ENCODE measurements at places on chromosomes 4 and X.
A peak's percentile ranks its signal among the peaks of the same experiment; 100 is the strongest.

GRCh38 chr4:1475277-1476139 is 69.3 kb upstream of the NKX1-1 start:
- H3K4me3 ChIP-seq = no peak overlapping the region
- no peak for DNase-seq
- H3K36me3 ChIP-seq = no peaks in the 10 kb centered on the region
- peaks cover 4% of the 10 kb centered on the region for H3K27me3 ChIP-seq
- no peaks in the 10 kb centered on the region for H3K4me1 ChIP-seq

- no peak overlapping the region for H3K4me3 ChIP-seq
- no peak overlapping the region for H3K27ac ChIP-seq
- H3K4me1 ChIP-seq = no peaks in the 10 kb centered on the region
- H3K36me3 ChIP-seq = no peaks in the 10 kb centered on the region
- peak; percentile 16 for DNase-seq
- H3K27me3 ChIP-seq = no peaks in the 10 kb centered on the region
These were observed 10.9 kb upstream of the DCTD start for GRCh38 chr4:182928061-182928460.

DNA sequence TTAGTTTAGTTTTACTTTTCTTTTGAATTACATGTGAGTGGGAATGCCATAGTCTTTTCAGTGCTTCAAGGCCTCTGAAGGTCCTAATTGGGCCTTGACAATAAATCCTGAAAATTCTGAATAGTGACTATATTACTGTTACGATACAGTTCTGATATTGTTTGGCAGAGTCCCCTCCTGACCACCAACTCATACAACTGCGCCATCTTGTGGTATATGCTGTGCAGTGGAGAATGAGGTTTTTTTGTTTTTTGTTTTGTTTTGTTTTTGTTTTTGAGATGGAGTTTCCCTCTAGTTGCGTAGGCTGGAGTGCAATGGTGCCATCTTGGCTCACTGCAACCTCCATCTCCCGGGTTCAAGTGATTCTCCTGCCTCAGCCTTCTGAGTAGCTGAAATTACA is 56.6 kb upstream of the CHRDL1 start:
- H3K27me3 ChIP-seq = no peaks in the 10 kb centered on the region
- H3K4me3 ChIP-seq = no peak overlapping the region
- no peak overlapping the region for H3K27ac ChIP-seq
- no peaks in the 10 kb centered on the region for H3K36me3 ChIP-seq
- peak; percentile 9 for DNase-seq

- no peak overlapping the region for H3K4me3 ChIP-seq
- no peaks in the 10 kb centered on the region for H3K27me3 ChIP-seq
- no peaks in the 10 kb centered on the region for H3K4me1 ChIP-seq
- no peaks in the 10 kb centered on the region for H3K36me3 ChIP-seq
- no peak overlapping the region for H3K27ac ChIP-seq
These were observed 1.8 kb downstream of the FRMPD4 start for GRCh38 chrX:12139934-12140611.

- no peak for DNase-seq
- H3K4me3 ChIP-seq = no peak overlapping the region
- no peaks in the 10 kb centered on the region for H3K36me3 ChIP-seq
- H3K4me1 ChIP-seq = no peaks in the 10 kb centered on the region
- H3K27me3 ChIP-seq = no peaks in the 10 kb centered on the region
These were observed 34.3 kb downstream of the RAPGEF2 start for GRCh38 chr4:159137176-159137575.

- H3K4me3 ChIP-seq = no peak overlapping the region
- H3K4me1 ChIP-seq = no peaks in the 10 kb centered on the region
- DNase-seq = no peak
- H3K27ac ChIP-seq = no peak overlapping the region
These were observed 126.2 kb downstream of the SORBS2 start for GRCh38 chr4:185685804-185686203.

DNA sequence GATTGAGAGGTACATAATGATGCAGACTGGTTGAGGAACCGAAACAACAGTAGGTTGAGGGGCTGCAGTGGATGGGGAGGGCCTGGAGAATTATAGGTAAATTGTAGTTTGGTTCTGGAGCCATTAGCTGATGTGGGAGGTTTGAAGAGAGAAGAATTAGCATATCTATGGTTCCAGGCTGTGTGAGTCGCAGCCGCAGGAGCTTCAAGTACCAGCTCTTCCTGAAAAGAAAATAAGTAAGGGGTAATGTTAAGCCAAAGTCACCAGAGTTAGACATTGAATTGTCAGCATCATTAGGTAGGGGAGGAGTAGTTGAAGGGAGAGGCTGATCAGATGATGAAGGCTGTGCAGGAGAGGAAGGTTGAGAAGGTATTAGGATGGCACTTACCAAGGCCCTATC is 29.5 kb downstream of the PF4 start:
- no peaks in the 10 kb centered on the region for H3K4me1 ChIP-seq
- H3K36me3 ChIP-seq = no peaks in the 10 kb centered on the region
- no peak overlapping the region for H3K27ac ChIP-seq
- no peaks in the 10 kb centered on the region for H3K27me3 ChIP-seq

DNA sequence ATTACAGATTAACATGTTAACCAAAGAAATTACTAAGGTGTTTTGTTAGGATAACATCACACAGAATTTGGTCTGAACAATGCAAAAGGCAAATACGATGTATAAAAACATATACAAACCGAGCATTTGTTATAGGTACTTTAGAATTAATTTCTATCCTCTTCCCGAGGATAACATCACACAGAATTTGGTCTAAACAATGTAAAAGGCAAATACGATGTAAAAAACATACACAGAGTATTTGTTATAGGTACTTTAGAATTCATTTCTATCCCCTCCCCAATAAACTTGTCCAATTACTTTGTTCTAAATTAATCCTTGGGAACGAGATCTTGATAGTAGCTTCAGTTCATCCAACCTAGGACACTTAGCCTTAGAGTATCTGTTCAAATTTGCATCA is 7.6 kb downstream of the HNRNPDL start:
- H3K36me3 ChIP-seq = peaks cover 50% of the 10 kb centered on the region
- H3K4me3 ChIP-seq = no peak overlapping the region
- no peaks in the 10 kb centered on the region for H3K27me3 ChIP-seq
- H3K4me1 ChIP-seq = peaks cover 4% of the 10 kb centered on the region
- no peak overlapping the region for H3K27ac ChIP-seq

GRCh38 chrX:68945603-68946228 is 116.9 kb downstream of the EFNB1 start:
- H3K27me3 ChIP-seq = no peaks in the 10 kb centered on the region
- DNase-seq = no peak
- no peaks in the 10 kb centered on the region for H3K4me1 ChIP-seq
- no peaks in the 10 kb centered on the region for H3K36me3 ChIP-seq

DNA sequence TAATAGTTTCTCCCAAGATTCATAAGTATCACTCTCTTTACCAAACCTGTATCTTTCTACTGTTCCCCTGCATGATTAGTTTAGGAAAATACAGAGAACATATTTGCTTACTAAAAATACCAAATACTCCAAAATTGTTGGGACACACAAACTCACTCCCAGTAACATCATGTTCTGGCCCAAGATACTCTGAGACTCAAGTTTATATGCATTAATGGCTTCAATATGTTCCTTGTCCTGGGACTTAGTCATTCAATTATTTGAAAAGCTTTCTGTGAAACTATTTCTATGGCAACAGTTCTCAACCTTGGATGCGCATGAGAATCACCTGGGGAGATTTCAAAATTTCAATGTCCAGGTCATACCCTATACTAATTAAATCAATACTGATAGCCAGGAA is 138.9 kb upstream of the PTCHD1 start:
- H3K27me3 ChIP-seq = no peaks in the 10 kb centered on the region
- DNase-seq = no peak
- no peaks in the 10 kb centered on the region for H3K4me1 ChIP-seq
- H3K36me3 ChIP-seq = no peaks in the 10 kb centered on the region
- no peak overlapping the region for H3K4me3 ChIP-seq

DNA sequence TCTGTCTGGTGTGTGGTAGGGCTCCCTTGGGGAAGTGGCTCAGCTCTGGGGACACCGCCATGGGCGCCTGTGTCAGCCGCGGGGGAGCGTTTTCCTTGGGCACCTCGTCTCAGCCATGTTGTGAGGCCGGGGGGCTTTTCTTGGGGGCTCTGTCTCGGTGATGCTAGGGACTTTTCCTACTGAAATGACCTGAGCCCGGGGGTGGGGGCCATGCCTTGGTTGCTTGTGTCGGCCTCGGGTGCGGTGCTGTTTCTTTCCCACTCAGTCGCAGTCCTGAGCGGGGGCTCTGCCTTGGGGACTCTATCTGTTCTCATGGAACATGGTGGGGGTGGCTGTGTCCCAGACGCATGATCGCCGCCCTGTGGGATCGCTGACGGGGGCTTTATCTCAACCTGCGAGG is 356 bp downstream of the CT45A1 start:
- no peak overlapping the region for H3K27ac ChIP-seq
- no peaks in the 10 kb centered on the region for H3K4me1 ChIP-seq
- no peak overlapping the region for H3K4me3 ChIP-seq

GRCh38 chrX:50751091-50751490 is 62.9 kb downstream of the SHROOM4 start:
- H3K4me3 ChIP-seq = no peak overlapping the region
- no peaks in the 10 kb centered on the region for H3K27me3 ChIP-seq
- no peak overlapping the region for H3K27ac ChIP-seq
- H3K36me3 ChIP-seq = no peaks in the 10 kb centered on the region
- H3K4me1 ChIP-seq = no peaks in the 10 kb centered on the region

DNA sequence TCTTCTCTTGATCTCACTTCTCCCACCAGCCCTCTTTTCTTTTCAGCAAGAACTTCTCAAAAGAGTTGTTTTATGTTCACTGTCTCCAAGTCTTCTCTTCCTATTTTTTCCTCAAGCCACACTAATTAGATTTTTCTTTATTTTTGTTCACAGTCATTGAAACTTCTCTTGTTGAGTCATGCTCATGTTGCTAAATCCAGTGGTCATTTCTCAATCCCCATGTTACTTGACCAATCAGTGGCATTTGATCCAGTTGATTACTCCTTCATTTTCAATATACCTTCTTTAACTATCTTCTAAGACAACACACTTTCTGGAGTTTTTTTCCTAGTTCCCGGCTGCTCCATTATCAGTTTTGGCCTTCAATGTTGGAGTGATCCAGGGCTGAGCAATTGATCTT is 103.1 kb upstream of the LSM6 start:
- H3K4me1 ChIP-seq = no peaks in the 10 kb centered on the region
- no peaks in the 10 kb centered on the region for H3K36me3 ChIP-seq
- no peak overlapping the region for H3K4me3 ChIP-seq
- DNase-seq = no peak

- peaks cover 34% of the 10 kb centered on the region for H3K4me1 ChIP-seq
- H3K27ac ChIP-seq = no peak overlapping the region
- no peaks in the 10 kb centered on the region for H3K36me3 ChIP-seq
- H3K27me3 ChIP-seq = no peaks in the 10 kb centered on the region
- H3K4me3 ChIP-seq = no peak overlapping the region
These were observed 7.9 kb upstream of the CPLX1 start for GRCh38 chr4:833731-834367.

DNA sequence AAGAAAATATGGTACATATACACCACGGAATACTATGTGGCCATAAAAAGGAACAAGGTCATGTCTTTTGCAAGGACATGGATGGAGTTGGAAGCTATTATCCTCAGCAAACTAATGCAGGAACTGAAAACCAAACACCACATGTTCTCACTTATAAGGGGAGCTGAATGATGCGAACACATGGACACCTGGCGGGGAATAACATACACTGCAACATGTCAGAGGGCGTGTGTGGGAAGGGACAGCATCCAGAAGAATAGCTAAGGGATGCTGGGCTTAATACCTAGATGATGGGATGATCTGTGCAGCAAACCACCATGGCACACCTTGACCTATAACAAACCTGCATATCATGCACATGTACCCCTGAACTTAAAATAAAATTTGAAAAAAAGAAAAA is 19.5 kb upstream of the CNKSR2 start:
- no peak for DNase-seq
- no peaks in the 10 kb centered on the region for H3K36me3 ChIP-seq
- H3K27me3 ChIP-seq = no peaks in the 10 kb centered on the region
- no peaks in the 10 kb centered on the region for H3K4me1 ChIP-seq
- H3K4me3 ChIP-seq = no peak overlapping the region
- no peak overlapping the region for H3K27ac ChIP-seq

- H3K27ac ChIP-seq = no peak overlapping the region
- no peaks in the 10 kb centered on the region for H3K4me1 ChIP-seq
- no peak for DNase-seq
- no peak overlapping the region for H3K4me3 ChIP-seq
These were observed 507.8 kb upstream of the GRID2 start for GRCh38 chr4:91795947-91796346.

- no peaks in the 10 kb centered on the region for H3K36me3 ChIP-seq
- no peaks in the 10 kb centered on the region for H3K4me1 ChIP-seq
- DNase-seq = no peak
- H3K27ac ChIP-seq = no peak overlapping the region
- H3K4me3 ChIP-seq = no peak overlapping the region
These were observed 48.0 kb upstream of the TMEM154 start for GRCh38 chr4:152727784-152728183.

Data from natural killer cell (primary cell).